ENCODE measurements at places on chromosomes 4 and X. TPM values are rescaled to one million over a fixed set of nuclear protein-coding genes. Genes with fewer than 3 reads are reported as not detected.

DNA sequence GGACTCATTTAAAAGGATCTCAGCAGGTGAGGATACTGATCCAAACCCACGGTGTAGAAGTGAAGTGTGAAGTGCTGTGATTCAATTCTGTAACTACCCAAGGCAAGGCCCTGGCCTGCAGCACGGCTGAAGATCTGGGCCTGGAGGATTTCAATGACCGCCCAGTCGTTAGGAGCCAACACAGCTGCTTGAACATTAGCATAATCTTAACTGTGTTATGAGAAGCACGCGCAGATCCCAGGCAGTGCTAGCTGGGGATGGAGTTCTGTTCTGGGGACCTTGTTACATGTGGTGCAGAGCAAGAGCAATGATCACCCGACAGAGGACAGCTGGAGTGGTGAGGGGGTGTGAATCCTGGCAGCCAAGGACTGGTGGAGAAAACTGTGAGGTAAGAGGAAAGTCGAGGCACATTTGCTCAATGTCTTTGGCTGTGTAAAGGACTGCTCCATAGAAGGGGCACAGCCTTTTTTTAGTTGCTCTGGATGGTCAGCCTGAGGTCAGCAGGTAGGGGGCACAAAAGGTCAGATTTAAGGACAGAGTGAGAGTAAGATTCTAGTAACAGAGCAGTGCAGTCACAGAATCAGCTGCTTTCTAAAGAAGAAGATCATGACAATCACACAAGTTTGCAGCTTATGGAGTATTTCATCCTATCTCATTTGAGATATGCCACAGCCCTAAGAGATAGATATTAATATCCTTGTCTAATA lies 181.8 kb downstream of the DCLK2 start:
- no peak for DNase-seq

The GNRHR gene
- total RNA-seq = not detected

The FGFBP1 gene
- total RNA-seq = not detected

DNA sequence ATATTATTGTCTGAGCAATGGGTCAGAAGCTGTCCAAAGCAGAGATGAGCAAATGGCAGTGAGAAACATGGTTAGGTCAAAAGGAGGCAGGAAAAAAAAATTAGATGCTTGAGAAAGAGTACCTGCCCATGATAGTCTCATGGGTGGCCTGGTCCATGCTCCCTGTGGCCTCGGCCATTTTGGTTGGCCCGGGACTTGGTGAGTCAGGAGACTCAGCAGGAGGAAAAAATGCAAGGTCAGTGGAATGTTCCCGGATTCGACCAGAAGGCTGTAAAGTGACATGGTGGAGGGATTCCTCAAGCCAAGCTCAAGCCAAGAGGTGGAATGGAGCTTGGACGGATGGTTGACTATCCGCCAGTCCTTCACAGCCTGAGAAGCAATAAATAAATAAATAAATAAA lies 236.7 kb downstream of the ASMT start:
- DNase-seq = no peak

The HPSE gene
- 1.3 TPM for total RNA-seq

GRCh38 chrX:53287493-53288138 lies 6.2 kb upstream of the IQSEC2 start:
- peak; percentile 55 for DNase-seq

- DNase-seq = no peak
These were observed 131.2 kb upstream of the GPC4 start for GRCh38 chrX:133546441-133546840.

The ANKRD50 gene
- total RNA-seq = 6.0 TPM

The C1GALT1C1 gene
- total RNA-seq = 21.4 TPM

- no peak for DNase-seq
These were observed 135.4 kb upstream of the PSAPL1 start for GRCh38 chr4:7569810-7570783.

- DNase-seq = no peak
These were observed 150.5 kb upstream of the RXFP1 start for GRCh38 chr4:158371158-158371557.

The CXXC4 gene
- total RNA-seq = 1.9 TPM

The TIGD2 gene
- 29.4 TPM for total RNA-seq

DNA sequence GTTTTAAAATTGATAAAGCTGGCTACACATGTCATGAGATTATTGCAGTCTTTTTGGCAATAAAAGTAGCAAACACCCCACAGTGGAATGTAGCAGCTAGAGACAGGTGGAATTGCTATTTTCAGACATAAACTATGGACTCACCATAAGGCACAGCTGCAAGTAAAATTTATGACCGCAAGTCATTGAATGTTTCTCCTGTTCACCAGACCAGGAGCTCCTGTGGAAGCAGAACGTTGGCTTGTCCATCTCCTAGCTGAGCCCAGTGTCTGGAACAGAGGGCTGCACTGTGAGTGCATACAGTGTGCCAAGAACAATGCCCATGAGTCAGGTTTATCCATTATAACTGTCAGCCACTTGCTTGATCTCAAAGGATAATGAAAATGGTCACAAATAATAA lies 538.2 kb downstream of the INPP4B start:
- DNase-seq = no peak

- no peak for DNase-seq
These were observed 531.2 kb downstream of the GALNTL6 start for GRCh38 chr4:172344308-172344938.

GRCh38 chr4:70902577-70903290 lies 565 bp downstream of the MOB1B start:
- peak; percentile 53 for DNase-seq

- DNase-seq = no peak
These were observed 104.5 kb downstream of the SORCS2 start for GRCh38 chr4:7296661-7297335.

- DNase-seq = no peak
These were observed 119.8 kb downstream of the DRD5 start for GRCh38 chr4:9901257-9901656.

DNA sequence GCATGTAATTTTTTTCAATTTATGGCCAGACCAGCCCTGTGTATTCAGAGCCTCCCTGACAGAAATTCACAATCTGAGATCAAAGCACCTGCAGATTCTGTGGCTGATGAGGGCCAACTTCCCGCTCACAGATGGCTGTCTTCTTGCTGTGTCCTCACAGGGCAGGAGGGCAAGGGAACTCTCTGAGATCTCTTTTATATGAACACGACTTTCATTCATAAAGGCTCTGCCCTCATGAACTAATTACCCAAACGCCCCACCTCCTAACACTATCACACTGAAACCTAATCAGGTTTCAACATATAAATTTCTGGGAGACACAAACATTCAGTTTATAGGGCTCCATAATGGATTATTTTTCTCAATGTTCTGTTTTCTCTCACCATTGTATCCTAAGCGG lies 192.6 kb downstream of the NWD2 start:
- peak; percentile 40 for DNase-seq

DNA sequence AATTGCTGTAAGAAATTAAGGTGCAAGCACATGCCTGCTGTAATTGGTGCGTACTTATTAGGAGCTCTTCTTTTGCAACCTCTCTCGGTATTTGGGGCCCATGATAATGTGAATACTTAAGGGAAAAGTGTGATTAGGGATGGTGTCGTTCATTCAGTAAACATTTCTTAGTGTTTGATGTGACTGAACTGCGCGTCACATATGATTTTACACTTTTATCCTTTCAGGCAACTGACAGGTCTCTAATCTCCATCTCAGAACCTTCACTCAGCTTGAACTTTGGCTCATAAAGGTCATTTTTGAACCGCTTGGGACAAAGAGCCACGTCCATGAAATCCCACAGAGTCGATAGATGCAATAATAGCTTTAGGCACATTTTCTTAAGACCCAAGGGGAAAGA lies 612.1 kb upstream of the PITX2 start:
- DNase-seq = no peak

DNA sequence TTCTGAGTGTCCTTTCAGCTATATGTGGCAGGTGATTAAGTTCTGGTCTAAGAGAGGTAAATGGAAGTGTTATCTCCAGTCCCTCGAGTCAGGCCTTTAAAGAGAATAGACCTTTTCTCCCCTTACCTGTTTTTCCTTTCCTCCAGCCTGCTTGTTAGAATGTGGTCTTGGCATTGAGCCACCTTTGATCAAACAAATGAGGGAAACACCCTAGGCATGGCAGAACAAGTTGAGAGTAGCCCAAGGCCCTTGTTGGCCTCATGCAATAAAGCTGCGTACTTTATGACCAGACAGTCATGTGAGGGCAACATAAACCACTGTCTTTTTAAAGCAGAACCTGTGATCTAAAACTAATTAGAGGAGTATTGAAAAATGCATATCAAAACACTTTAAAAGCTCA lies 13.2 kb upstream of the IL13RA2 start:
- no peak for DNase-seq

GRCh38 chr4:165877286-165877685 lies 4.2 kb downstream of the TLL1 start:
- DNase-seq = peak; percentile 36

Measured in G401 (cell line).